Activated naive CD4-positive, alpha-beta T cell treated with anti-CD3 and anti-CD28 coated beads, Interleukin-2, amount 10 ng/mL, durations not matched to agents 7 days and 5 days (primary cell): ENCODE measurements at places on chromosomes 11 and 22.
A peak's percentile ranks its signal among the peaks of the same experiment; 100 is the strongest.

- no peaks in the 10 kb centered on the region for H3K27me3 ChIP-seq
- H3K27ac ChIP-seq: peak overlapping the region; percentile 73
- peaks cover 5% of the 10 kb centered on the region for H3K4me1 ChIP-seq
- peaks cover 75% of the 10 kb centered on the region for H3K36me3 ChIP-seq
- peak; percentile 58 for DNase-seq
Observed at GRCh38 chr22:38724926-38725571, 19.3 kb downstream of the GTPBP1 start.

GRCh38 chr11:72792437-72793021 is 1.3 kb downstream of the STARD10 start:
- H3K4me3 ChIP-seq: no peak overlapping the region
- no peaks in the 10 kb centered on the region for H3K27me3 ChIP-seq
- peaks cover 35% of the 10 kb centered on the region for H3K4me1 ChIP-seq
- peak overlapping the region; percentile 98 for H3K27ac ChIP-seq

DNA sequence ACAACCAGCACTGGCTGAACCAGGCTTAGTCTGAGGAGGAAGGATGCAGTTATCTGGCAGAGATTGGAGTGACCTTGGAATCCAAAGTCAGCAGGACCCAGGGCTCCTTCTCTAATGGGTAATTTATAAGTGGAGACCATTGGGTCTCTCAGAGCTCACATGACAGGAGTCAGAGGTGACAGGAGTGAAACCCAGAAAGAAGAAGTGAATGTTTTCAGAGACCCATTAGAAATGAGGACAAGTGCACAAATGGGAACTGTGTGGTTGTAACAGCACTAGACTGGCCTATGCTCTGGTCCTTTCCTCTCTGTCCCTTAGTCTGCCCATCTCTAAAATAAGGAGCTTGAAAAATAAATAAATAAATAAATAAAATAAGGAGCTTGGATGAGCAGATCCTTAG is 107.4 kb downstream of the SERGEF start:
- no peaks in the 10 kb centered on the region for H3K4me1 ChIP-seq
- no peak overlapping the region for H3K4me3 ChIP-seq
- H3K36me3 ChIP-seq: no peaks in the 10 kb centered on the region
- DNase-seq: no peak
- H3K27ac ChIP-seq: no peak overlapping the region

GRCh38 chr11:132840660-132841059 is 691.6 kb downstream of the OPCML start:
- H3K4me3 ChIP-seq: no peak overlapping the region
- DNase-seq: no peak
- no peak overlapping the region for H3K27ac ChIP-seq
- H3K36me3 ChIP-seq: no peaks in the 10 kb centered on the region

DNA sequence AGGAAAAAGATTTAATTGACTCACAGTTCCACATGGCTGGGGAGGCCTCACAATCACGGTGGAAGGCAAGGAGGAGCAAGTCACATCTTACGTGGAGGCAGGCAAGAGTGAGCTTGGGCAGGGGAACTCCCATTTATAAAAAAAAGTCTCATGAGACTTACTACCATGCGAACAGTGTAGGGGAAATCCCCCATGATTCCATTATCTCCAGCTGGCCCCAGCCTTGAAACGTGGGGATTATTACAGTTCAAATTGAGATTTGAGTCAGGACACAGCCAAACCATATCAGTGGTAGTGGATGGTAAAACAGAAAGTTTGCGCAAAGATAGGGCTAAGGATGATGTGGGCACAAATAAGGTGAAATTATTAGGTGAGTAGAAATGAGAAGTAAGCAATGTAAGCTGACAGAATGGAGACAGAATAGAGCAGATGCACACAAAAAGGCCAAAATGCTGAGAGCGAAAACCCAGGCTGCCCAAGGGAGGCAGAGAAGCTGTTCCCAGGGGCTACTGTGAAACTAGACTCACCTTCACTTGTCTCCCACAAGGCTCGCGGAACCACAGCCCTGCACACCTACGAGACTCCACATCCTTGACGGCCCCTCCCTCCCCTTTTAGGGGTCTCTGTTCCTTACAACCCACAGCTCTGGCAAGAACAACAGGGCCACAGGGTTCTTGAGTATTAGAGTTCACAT is 377.6 kb downstream of the CADM1 start:
- no peaks in the 10 kb centered on the region for H3K27me3 ChIP-seq
- H3K4me3 ChIP-seq: no peak overlapping the region

DNA sequence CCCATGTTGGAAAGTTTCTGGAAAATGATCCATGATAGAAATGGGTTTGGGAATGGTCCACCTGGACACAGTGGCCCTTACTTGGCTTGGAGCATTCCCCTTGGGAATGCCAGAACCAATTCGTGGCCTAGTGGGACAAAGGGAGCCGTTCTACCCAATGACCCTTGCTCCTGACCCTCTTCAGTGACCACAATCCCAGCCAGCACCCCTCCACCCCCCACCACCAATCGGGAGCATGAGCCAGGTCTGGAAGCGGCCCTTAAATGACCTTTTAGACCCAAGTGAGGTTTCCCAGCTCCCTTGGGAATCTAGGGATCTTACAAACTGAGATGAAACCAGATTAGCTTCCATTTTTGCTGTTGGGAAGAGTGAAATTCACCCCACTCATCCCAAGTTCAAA is 51.3 kb upstream of the CDON start:
- H3K27me3 ChIP-seq: peaks cover 6% of the 10 kb centered on the region
- H3K4me3 ChIP-seq: no peak overlapping the region
- H3K4me1 ChIP-seq: no peaks in the 10 kb centered on the region
- no peak for DNase-seq
